ENCODE measurements at places on chromosomes 3 and 15. TPM values are rescaled to one million over a fixed set of nuclear protein-coding genes. Genes with fewer than 3 reads are reported as not detected.

DNA sequence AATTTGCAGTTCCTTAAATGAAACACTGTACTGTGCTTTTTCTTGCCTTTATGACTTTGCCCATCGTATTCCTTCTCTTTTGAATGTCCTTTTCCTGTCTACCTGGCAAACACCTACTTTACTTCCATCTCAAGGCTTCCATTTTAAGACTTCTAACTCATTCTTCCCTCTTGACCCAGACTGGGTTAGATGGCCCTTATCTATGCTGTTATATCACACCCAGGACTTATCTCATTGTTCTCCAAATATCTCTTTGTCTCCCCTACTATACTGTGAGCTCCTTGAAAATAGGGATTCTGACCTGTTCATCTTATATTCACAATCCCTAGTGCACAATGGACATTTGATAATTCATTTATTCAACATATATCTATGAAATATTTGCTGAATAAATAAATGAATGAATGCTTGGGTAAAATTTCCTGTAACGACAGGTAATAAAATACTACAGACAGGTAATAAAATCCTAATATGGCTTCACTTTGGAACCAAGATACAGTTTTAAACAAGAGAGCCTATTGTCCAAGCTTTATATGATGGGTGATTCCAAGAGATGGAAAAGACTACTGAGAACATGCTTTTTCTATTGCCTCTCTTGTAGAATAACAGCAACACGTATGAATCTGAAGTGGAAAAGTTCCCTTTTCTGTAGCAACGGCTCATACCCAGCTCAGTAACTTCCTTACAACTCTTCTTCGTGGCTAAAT, 22.7 kb downstream of the EFL1 start:
- no peak for DNase-seq

TF gene
- total RNA-seq: not detected

GRCh38 chr3:72022027-72022426, 237.1 kb upstream of the PROK2 start:
- DNase-seq: no peak

CCDC13 gene
- 0.44 TPM for total RNA-seq

PHC3 gene
- 57.4 TPM for total RNA-seq

DNA sequence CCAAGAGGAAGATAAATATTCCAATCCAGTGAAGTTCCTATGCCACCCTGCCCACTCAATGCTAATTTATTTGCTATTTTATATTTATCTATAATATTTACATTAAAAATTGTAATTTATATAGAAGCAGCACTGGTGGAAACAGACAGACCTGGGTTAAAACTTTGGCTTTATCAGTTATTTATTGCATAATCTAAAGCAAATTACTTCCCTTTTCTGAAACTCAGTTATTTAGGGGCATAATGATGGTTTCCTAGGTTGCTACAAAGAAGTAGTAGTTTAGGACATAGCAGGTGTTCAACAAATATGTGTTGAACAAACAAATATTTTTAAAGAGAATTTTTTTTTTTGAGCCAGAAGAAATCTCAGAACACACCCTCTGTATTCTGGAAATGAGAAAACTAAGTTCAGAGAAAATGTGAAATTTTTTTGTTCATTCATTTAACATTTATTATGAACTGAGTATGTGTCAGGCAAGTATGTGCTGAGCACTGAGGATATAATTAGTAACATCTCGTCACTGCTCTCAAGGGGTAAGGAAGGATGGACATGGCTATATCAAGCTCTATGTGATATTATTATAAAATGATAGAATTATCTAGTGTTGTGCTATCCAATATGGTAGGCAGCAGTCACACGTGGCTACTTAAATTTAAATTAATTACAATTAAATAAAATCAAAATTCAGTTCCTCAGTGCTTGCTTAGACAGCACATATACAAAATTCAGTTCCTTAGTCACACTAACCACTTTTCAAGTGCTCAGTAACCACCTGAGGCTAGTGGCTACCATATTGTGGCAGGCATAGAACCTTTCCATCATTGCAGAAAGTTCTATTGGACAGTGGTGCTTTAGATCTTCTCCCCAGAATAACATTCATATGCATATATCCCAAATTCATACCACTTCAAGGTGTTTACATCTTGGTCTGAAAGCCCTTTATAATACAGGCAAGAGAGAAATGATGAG, 7.0 kb upstream of the UBE2Q2 start:
- DNase-seq: no peak

DNA sequence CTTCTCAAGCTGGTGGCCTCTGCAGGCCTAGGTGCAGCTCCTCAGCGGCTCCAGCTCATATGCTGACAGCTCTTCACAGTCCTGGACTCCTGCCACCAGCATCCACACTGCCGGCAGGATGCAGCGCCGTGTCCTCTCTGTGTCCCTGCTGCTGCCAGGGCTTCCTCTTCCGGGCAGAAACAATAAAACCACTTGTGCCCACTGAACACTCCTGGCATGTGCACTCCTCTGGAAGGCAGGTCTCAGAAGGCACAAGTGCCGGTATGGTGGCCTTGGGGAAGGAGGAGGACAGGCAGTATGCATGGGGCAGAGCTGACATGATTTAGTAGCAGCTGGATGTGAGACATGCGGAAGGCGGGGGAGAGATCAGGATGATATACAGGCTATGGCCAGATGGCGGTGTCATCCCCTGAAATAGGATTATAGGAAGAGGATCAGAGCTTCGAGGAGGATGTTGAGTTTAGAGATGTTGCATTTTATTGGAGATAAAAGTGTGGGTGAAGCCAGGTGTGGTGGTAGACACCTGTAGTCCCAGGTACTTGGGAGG, 7.5 kb upstream of the MAN2A2 start:
- no peak for DNase-seq

DNA sequence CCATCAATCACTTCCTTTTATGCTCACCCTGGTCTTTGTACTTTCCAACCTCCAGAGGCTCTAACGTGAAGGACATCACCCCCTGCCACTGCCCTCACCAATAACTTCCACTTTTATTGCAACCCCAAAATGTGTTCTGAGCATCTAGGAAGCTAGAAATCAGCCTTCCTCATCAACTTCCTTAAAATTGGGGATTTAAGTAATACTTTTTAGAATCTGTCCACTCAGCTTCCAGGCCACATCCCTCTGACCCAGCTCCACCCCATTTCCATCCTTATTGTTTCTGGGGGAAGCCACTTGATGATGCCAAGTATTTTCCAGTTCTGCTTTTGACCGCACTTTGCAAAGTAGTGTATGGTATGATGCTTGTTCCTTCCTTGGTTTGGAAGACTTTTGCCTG, 73.5 kb upstream of the XCR1 start:
- DNase-seq: no peak

- no peak for DNase-seq
Measured at GRCh38 chr15:69885173-69885955, 212.4 kb downstream of the TLE3 start.

Measured in HFFc6 (cell line).